ENCODE measurements at places on chromosomes 7 and 10.

DNA sequence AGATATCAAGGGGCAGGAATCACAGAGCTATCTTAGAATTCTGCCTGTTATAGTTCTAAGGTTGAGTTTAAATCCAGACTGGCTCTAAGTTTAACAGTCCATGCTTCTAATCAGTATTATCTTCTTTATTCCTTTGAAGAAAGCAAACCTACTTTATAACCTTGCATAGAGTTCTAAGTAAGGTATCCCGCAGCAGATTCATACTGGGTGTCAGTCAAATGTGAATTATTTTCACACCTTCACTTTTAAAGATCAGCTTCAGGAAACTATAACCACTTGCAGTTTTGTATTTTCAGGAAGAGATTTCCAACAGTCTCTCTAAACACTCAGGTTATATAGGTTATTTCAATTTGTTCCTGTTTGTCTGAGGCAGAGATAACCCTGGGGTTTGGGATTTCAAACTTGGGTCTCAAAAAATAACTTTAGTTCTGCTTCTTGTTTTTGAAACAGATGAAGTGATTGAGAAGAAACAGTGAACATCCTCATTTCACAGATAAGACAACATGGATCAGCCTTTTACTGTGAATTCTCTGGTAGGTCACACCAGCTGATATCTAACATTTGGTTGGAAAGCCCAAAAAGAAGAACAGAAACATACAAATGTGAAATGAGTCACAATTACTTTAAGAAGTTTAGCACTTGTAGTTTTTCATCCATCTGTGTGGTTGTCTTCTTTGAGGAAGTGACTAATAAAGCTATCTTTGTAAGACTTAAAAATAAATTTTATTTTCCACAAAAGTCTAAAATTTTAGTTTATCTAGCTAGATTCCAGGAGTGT, 21.4 kb downstream of the STAMBPL1 start:
- peak; percentile 38 for DNase-seq

DNA sequence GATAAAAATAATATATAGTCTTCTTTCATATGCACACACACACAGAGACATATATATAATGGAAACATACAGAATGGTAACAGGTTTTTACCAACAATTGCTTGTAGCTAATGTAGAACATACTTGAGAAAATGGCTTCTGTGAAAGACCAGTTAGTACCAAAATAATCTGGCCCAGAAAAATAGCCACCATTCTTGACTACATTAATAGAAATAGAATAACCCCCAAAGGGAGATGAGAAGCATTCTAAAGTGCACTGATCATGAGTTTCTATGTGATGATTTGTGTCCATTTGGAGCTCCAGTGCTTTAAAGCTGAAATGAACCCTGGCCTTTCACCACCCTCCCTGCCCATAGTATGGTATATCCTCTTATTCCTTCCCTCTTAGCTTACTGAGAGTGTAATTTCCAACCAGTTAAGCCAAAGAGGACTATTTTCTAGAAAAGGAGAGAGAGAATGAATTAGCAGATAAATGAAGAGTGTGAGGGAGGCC, 22.9 kb upstream of the IFIT2 start:
- DNase-seq = no peak

GRCh38 chr10:52106899-52107298, 207.2 kb upstream of the DKK1 start:
- no peak for DNase-seq

DNA sequence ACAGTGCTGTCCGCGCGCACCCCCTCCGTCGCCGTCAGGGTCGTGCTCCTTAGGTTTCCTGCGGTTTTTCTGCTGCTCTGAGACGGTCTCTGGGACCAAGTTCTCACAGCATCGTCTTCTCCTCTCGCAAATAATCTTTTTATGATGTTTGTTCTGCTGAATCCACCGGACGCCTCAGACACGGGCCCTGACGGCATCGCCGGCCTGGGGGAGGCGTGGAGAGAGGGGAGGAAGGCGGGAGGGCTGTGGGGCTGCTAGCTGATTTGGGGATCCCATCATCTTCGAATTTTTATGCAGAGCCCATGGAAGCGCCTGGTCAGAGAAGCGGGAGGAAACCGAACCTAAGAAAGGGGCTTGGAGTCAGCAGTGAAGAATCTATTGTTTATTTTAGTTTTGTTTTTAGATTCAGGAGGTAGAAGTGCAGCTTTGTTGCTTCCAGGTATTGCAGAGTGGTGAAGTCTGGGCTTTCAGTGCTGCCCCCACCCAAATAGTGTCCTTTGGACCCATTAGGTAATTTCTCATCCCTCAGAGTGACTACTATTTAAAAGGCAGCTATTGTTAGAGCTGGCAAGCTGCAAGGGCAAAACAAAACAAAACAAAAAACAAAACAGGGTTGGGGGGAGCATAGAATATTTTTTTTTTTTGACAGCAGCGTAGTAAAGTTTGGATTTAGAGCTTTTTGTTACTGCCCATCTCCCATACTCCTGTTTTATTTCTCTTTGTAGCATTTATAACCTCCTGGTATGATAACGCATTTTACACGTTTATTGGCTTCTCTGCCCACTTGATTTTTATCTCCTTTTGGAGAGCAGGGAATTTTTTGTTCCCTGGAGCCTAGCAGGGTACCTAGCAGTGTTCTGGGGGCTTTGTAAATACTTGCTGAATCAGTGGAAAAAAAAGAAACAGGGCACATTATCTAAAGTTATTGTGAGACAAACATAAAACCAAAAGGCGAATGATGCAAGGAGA, 92.6 kb downstream of the SPAG6 start:
- DNase-seq = peak; percentile 35

GRCh38 chr7:141945356-141945755, 1.4 kb downstream of the CLEC5A start:
- DNase-seq = no peak

DNA sequence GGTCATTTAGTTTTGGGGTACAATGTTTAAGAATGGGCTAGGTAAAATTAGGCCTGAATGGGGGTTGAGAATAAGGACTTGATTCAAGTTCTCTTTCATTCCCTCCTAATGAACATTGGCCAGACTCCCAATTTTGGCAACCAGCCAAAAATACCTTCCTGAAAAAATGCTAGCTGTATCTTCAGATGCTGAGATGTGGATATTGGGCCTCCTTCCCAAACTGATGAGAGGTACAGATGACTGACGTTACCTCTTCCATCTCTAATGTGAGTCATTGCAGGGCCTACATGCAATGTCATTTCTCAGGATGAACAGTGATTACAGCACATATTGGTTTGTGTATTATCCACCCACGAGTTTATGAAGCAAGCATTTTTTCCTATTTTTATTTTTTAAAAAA, 151.6 kb downstream of the SND1 start:
- DNase-seq = no peak

DNA sequence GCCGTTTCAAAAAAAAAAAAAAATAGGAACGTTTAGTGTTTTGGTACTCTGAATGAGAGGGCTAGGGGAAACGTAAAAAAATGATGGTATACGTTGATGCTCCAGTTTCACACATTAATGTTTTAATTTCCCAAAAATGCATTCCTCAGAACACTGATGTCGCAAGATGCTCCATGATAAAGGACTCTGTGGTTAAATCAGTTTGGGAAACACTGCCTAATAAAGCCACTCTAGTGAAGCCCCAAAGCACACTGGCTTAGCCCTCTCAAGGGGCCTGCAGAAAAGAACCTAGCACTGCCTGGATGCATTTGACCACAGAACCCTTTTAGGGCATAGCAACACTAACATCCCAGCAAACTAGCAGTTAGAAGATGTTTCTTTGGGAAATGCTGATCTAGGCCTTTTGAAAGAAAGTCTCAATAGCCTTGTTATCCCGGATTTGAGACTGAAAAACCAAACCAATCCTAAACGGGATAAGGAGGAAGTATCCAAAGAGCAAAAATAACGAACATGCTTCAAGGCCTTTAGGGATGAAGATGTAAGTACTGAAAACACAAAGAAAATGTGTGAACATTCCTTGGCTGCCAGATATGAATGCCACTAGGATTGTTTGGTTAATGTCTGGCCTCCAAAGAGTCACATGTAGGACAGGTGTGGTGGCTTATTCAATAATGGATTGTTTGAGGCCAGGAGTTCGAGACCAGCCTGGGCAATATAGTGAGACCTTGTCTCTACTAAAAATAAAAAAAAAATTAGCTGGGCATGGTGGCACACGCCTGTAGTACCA, 11.0 kb downstream of the DLG5 start:
- no peak for DNase-seq

- no peak for DNase-seq
Measured at GRCh38 chr10:125683063-125683462, at the start of gene TEX36. Gene TEX36, minus strand, starts transcription at chr10:125683163. Its CDS starts 174 bp downstream, at chr10:125682989.
